Activated CD4-positive, alpha-beta T cell treated with anti-CD3 and anti-CD28 coated beads, Interleukin-10, Interleukin-2, amounts not matched to agents 100 ng/mL and 50 ng/mL, durations not matched to agents 16 hours and 8 hours (primary cell): ENCODE measurements at places on chromosomes 2 and 18.

GRCh38 chr2:209579230-209579749 is 155.4 kb downstream of the MAP2 start:
- no peak for DNase-seq

DNA sequence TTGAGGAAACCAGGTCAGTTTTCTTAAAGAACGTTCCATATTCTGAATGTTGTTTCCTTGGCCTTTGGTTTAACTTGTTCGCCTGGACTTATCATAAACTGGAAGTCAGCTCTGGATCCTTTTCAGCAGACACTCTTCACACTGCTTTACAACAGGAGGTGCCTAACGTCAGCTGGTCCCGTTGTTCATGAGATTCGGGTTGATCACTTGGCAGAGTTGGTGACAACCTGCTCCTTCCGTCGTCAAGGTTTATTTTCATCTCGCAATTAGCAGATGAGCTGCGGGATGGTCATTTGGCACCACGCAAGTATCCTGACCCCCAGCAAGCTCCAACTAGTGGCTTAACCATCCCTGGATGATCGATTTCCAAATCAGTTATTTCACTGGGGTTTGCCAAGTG is 23.0 kb upstream of the BIN1 start:
- no peak for DNase-seq

- DNase-seq = no peak
Measured at GRCh38 chr2:71799013-71799575, 345.7 kb downstream of the DYSF start.

GRCh38 chr2:161088658-161089350 is 71.4 kb upstream of the TANK start:
- DNase-seq = no peak

DNA sequence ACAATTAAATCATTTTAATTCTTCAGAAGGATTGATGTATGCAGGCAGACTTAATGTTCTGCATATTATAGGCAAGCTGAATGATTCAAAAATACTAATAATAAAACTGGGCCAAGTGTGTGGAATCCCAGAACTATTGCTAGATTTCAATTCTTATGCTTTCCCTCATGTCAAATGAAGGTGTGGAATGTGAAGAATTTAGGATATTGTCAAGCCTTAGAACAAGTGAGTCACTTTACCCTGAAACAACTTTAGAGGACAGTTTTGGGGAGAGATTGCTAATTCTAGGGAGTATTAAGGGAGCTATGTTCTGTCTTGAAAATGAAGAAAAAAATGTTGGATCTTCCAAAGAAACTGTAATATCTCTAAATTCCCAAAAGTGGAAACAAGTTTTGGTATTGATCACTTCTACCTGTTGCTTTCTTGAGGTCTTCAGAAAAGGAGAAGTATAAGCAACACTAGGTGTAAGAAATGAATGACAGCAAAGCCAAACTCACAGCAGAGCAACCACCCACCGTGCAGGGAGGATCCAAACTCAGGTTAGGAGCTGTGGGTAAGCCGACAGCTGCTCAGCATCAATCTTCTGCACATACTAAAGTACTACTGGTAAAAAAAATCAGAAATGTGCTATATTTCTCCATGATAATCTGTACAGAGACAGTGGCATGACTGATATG is 818.1 kb downstream of the SLC4A3 start:
- no peak for DNase-seq

DNA sequence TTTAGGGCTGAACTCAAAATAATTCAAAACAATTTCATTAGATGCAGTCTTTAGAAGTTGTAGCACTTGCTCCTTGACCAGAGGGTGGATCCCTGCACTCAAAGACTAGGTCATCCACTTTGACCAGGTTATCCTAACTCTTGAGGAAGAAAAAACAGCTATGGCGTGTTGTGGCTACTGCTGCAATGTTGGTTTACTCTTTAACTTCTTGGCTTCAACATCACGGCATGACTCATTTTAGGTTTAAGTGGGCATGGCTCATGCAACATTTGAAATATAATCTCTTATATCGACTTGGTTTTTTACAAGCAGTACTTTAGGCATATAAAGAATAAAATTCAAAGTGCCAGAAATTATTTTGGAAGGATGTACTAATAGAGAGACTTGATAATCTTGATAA is 35.4 kb downstream of the ANKRD29 start:
- DNase-seq = no peak
